ENCODE measurements at places on chromosomes 2 and 18.

DNA sequence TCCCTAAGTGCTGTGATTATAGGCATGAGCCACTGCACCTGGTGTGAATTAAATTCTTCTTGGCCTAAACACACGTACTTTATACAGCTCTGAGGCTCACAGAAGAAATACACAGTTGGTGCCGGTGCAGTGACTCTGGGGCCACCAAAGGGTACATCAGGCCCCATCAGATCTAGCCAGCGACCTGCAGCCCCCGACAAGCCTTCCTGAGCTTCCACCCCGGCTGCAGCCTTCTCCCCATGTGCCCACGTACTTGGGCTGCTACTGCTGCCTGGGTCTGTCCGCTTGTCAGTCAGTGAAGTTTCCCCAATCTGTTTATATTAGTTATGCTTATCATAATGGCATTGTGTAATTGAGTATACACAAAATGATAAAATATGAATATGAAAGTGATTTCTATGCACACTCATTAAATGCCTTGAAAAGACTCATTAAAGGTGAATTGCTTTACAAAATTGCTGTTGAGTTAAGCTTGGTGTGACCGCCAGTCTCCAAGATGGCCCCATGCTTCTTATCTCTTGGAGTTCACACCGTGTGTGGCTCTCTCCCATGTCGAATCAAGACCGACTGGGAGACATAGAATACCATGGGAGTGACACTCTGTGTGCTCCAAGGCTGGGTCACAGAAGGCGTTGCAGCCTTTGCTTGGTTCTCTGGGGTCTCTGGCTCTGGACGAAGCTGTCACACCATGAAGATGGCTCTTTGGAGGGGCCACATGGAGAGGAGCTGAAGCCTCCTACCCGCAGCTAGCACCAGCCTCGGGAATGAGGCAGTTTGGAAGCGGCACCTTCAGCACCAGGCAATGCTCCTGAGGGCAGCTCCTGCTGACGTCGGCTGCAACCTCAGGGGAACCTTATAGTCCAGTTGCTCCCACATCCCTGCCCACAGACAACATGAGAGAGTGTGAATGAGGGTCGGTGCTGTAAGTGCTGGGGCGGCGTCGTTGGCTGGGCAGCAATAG is 29.2 kb upstream of the HPCAL1 start:
- DNase-seq = no peak

- DNase-seq = no peak
These were observed 32.6 kb downstream of the RBKS start for GRCh38 chr2:27857417-27858172.

GRCh38 chr2:241692448-241692847 is 5.8 kb upstream of the DTYMK start:
- no peak for DNase-seq

- no peak for DNase-seq
These were observed 137.5 kb downstream of the FMNL2 start for GRCh38 chr2:152472481-152472887.

- no peak for DNase-seq
These were observed 800 bp downstream of the HOXD13 start for GRCh38 chr2:176093145-176093897.

- DNase-seq = no peak
These were observed 119.0 kb downstream of the CERS6 start for GRCh38 chr2:168574856-168575630.

DNA sequence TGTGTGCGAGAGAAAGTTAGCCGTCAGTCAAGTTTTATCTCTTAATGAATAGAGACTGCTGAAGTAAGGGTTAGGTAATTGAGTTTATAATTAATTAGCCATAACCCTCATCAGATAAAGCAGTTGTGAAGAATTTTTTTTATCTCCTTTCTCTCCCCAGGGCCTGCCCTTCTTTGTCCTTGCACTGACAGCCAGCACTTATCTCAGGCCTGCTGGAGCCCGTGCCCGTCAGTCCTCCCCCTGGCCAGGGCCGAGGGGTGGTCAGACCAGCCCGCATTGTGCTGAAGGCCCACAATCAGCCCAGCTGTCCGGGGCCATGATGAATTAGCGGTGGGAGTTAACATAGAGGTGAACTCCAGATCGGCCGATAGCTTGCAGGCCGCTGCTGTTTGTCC is 315.7 kb downstream of the GBX2 start:
- DNase-seq = no peak

DNA sequence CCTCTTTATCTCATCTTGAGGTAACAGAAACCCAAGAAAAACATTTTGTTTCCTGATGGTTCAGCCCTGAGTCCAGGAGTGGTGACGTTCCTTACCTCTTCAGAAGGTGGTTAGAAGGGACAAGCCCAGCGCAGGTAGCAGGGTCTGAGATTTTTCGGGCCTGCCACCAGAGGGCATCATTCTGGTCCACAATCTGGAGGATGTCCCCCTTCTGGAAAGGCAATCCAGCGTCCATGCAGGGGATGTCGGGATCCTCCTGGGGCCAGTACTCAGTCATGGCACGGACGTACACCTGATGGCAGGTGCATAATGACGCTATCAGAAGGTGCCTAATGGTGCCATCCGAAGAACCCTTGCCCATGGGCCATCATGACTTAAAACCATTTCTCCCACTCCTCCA is 17.7 kb downstream of the MPP4 start:
- DNase-seq = peak; percentile 57

- no peak for DNase-seq
These were observed 135.3 kb downstream of the ETAA1 start for GRCh38 chr2:67532387-67532786.

- DNase-seq = no peak
These were observed 648.0 kb downstream of the SLC4A3 start for GRCh38 chr2:220275454-220275853.

GRCh38 chr2:139296672-139297209 is 516.6 kb upstream of the NXPH2 start:
- no peak for DNase-seq

DNA sequence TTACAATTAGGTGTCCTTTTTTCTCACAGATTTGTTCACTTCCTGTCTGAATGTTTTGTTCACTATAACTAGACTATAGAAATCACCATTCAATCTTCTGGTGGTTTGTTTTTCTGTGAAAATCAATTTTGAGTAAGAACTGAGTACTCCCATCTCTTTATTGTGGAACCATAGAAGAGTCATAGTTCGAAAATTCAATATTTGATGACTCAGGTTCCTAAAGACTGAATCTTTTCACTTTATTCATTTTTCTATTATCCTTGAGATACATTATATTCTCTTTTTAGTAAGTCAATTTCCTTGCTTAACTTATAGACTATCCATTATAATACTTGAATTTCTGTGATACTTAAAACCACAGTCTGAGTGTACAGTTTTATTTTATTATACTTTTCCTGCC is 49.3 kb upstream of the KCNH7 start:
- DNase-seq = no peak

DNA sequence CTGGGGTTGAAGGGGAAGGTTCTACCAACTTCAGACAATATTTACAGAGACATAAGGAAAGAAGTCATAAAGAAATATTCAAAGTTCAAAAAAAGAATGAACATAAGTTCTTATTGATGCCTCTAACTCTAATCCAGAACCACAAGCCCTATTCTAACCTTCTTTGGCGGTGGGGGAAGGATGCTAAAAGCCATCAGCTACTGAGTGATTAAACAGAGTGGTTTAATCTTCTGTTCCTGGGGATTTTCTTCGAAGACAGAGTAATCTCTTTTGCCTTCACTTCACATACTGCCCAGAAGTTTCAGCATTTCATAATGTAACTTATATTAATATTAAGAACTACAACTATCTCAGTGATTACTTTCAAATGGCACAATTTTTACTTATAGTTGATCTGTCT is 51.2 kb upstream of the TXNDC2 start:
- no peak for DNase-seq

GRCh38 chr2:127578411-127578810 is 42.9 kb downstream of the MYO7B start:
- no peak for DNase-seq

DNA sequence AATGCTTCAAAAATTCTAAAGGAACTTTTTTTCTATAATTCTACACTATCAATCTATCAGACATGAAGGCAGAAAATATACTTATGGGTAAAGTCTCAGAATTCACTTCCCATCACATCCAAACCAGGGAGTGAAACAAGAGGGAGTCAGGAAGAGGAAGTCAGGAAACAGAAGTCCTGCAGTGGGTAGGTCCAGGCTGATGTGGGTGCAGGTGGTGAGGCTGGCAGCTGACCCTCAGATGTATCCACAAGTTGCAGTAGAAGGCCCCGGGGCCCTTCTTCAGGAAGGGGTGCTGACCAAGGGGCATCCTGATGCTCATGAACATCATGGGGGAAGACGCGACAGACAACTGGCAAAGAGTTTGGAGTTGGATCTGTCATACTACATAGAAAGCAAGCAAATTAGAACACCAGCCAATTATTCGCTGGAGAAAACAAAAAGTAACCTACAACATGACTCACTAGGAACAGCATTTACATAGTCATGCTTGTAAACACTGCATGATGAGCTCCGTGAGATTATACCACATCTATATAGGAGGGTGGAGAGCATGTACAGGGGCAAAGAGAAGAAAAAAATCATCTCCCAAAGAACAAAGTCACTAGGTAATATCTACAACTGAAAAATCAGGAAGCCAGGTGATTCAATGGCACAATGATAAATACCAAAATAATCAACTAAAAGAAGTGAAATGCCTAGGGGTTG is 4.2 kb downstream of the UXS1 start:
- DNase-seq = no peak

DNA sequence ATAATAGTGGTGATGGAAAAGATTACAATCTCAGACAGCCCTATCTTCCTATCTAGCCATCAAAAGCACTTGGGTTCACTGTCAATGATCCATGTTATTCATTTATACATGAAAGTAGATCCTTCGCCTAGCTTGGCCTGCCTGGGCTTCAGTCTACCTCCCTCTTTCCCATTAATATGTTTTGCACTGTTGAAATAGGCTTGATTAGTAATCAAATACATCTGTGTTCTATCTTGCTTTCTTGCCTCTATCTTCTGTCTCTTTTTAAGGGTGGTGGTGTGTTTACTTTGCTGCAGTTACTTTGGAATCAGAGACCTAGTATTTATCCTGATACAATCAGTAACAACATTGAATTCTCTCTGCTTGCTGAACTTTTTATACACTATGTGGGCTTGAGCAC is 521.2 kb downstream of the TNS1 start:
- no peak for DNase-seq

- DNase-seq = no peak
These were observed 50.6 kb upstream of the ITSN2 start for GRCh38 chr2:24410976-24411375.

DNA sequence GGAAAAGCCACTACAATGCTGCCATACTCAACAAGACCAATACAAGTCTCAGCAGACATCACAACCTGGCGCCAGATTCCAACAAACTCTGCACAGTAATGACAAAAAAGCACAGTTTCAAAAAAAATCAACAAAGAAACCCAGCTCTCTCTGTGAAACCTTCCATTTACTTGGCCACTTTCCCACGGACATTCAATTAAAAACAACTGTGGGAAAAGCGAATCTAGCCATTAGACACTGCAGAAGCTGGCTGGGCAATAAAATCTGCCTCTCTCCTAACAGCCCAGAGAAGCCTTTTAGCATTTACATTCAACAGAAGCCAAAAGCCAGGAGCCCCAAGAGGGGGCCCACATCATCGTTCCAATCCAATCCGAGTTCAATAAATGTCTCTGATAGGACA is 128.9 kb downstream of the HDAC4 start:
- no peak for DNase-seq

Data from endothelial cell (in vitro differentiated cells).